Left ventricle myocardium inferior (tissue), 1 donor: ENCODE measurements at places on chromosomes 7 and 10.

DNA sequence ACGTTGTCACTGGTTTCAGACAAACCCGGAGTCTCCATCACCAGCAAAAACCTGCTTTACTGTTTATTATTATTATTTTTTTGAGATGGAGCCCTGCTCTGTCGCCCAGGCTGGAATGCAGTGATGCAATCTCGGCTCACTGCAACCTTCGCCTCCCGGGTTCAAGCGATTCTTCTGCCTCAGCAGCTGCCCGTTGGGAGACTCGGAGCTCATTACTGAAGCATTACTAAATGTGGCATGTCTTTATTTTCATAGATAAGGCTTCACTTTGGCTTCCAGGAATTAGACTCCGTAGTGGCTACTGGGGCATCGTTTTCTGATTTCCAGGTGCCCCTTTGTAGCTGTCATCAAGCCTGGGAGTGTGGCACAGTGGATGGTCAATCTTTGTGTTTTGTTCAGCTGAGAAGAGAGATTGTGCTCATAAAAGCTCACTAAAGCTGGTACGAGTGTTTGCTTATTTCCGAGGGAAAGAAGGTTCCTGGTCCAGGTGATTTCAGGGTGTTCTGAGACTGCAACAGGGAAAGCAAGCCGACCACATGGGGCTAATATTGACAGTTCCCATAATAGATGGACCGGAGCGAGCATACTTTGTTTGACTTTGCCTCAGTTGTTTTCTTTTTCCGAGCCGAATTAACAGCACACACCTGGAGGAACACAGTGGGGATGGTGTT, 163.1 kb downstream of the CAMK1D start:
- no peak for DNase-seq

GRCh38 chr7:126368-126767, 66.0 kb upstream of the FAM20C start:
- no peak for DNase-seq

- no peak for DNase-seq
Observed at GRCh38 chr7:17242504-17242903, 55.9 kb upstream of the AHR start.

- no peak for DNase-seq
Observed at GRCh38 chr10:95247881-95248583, 42.8 kb downstream of the PDLIM1 start.

- DNase-seq: no peak
Observed at GRCh38 chr7:132656846-132657776, 80.8 kb upstream of the PLXNA4 start.

DNA sequence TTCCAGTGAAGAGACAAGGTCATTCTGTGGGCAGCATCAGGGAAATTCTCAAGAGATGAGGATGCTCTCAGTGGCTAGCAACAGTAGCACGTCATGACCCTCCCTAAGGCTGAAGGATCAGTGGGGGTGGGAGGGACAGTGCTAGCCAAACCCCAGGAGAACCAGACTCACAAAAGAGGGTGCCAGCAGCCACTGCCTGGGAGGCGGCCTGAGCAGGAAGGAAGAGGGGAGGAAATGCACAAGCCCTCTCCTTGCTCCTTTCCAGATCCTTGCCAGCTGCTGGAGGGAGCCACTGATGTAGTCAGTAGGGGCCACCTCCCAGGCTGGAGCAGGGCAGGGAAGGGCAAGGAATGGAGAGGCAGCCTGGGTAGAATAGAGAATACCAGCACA, 302.7 kb downstream of the RPS24 start:
- no peak for DNase-seq

DNA sequence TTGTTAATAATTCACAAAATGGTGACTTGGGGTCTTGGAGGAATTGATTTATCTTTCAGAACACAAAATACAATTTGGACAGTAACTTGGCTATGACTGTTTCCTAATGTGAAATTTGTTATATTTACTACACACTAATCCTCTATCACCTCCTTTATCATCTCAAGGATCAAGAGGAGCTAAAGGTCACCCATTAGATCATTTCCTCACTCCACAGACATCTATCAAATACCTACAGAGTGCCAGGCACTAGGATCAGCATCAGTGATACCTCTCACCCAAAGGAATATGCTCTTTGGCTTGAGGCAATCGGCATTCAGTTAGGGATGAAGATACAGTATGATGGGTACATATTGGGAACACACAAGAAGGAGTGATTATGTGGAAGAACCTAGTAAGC, 132.1 kb downstream of the INHBA start:
- no peak for DNase-seq
